Skeletal muscle tissue (tissue), 5 donors: ENCODE measurements at places on chromosomes 13 and 19. TPM values are rescaled to one million over a fixed set of nuclear protein-coding genes. Genes with fewer than 3 reads are reported as not detected.

RABAC1 gene
- total RNA-seq = 85.1 TPM

ZNF699 gene
- 3.7 TPM for total RNA-seq

CXCL17 gene
- not detected for total RNA-seq

C5AR1 gene
- total RNA-seq = 1.0 TPM

KLK2 gene
- total RNA-seq = not detected

CABP5 gene
- total RNA-seq = not detected

ADGRE3 gene
- not detected for total RNA-seq

ZNF491 gene
- 7.8 TPM for total RNA-seq

PRODH2 gene
- total RNA-seq = not detected

TTYH1 gene
- 1.0 TPM for total RNA-seq

CCL25 gene
- total RNA-seq = not detected

KANK3 gene
- 10.4 TPM for total RNA-seq

DOHH gene
- total RNA-seq = 9.4 TPM

SLAIN1 gene
- total RNA-seq = 8.4 TPM

DOCK6 gene
- total RNA-seq = 16.2 TPM

TEX101 gene
- not detected for total RNA-seq

ALKBH6 gene
- 4.7 TPM for total RNA-seq

EEF1AKMT1 gene
- total RNA-seq = 13.6 TPM

SIGLEC7 gene
- total RNA-seq = 0.52 TPM

VSTM1 gene
- not detected for total RNA-seq

PTGIR gene
- 3.1 TPM for total RNA-seq

RXFP2 gene
- under 0.01 TPM for total RNA-seq

EXOC3L2 gene
- total RNA-seq = 2.1 TPM

ATG4D gene
- 20.4 TPM for total RNA-seq

MBD3L4 gene
- not detected for total RNA-seq

PRX gene
- total RNA-seq = 8.4 TPM

SEMA6B gene
- total RNA-seq = 11.5 TPM

LYPD3 gene
- total RNA-seq = not detected

ZNF420 gene
- 29.2 TPM for total RNA-seq

LRRC4B gene
- 5.2 TPM for total RNA-seq

FGF14 gene
- 0.52 TPM for total RNA-seq

TEX29 gene
- not detected for total RNA-seq

OR7G2 gene
- not detected for total RNA-seq

COL5A3 gene
- total RNA-seq = 43.3 TPM

SELENOV gene
- total RNA-seq = not detected

ZNF780B gene
- 14.6 TPM for total RNA-seq

CEACAM16 gene
- 1.0 TPM for total RNA-seq

TEAD2 gene
- total RNA-seq = 31.3 TPM

LRRC63 gene
- total RNA-seq = not detected

ZNF547 gene
- total RNA-seq = 3.1 TPM

RASAL3 gene
- total RNA-seq = 0.52 TPM

DKKL1 gene
- 0.52 TPM for total RNA-seq

KIR2DL3 gene
- not detected for total RNA-seq

ZNF418 gene
- total RNA-seq = 17.2 TPM
